Activated CD4-positive, alpha-beta T cell treated with anti-CD3 and anti-CD28 coated beads for 48 hours (primary cell): ENCODE measurements at places on chromosomes 16 and 17.

DNA sequence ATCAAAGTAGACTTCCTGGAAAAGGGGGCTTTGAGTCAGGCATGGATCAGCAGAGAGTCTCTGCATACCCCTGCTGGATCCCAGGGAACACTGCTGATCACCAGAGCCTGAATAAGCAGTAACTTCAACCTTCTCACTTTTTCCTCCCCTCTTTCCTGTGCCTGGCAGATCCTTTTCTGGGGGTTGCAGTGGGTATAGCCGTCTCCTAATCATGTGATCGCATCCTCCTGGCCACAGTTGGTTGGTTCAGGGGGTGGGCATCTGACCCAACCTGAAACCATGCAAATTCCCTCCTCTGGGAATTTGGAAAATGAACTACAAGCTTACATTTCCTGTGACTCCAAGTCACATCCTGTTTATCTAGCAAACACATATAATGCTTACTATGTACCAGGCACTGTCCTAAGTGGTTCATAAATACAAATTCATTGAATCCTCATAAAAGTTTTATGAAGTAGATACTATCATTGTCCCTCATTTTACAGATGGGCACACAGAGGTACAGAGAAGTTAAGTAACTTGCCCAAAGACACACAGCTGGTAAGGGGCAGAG, 120.3 kb downstream of the AXIN2 start:
- DNase-seq: no peak

- DNase-seq: no peak
Measured at GRCh38 chr17:31581491-31581890, 190.0 kb downstream of the RAB11FIP4 start.

DNA sequence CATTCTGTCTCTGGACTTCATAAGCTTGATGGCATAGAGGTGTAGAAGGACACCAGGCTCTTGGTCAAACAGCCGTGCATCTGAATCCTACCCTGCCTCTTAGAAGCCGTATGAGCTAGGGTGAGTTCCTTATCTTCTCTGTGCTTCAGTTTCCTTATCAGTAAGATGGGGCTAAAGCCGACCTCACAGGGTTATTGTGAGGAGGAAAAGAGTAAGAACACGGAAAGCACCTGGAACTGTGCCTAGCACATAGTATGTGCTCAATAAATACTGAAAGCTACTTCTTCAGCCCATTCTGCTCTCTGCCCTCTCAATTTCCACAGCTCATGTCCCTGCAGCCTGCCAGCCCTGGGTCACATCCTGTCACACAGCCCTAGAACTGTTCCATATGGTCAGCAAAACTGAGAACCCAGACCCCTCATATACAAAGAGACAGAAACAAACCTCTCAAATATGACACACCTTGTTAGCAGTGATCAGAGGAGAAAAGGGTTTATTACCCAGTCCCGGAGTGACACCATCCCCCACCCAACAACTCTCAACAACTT, 17.0 kb upstream of the UBTF start:
- DNase-seq: no peak

GRCh38 chr16:685967-686366, 1.8 kb upstream of the JMJD8 start:
- DNase-seq: no peak

DNA sequence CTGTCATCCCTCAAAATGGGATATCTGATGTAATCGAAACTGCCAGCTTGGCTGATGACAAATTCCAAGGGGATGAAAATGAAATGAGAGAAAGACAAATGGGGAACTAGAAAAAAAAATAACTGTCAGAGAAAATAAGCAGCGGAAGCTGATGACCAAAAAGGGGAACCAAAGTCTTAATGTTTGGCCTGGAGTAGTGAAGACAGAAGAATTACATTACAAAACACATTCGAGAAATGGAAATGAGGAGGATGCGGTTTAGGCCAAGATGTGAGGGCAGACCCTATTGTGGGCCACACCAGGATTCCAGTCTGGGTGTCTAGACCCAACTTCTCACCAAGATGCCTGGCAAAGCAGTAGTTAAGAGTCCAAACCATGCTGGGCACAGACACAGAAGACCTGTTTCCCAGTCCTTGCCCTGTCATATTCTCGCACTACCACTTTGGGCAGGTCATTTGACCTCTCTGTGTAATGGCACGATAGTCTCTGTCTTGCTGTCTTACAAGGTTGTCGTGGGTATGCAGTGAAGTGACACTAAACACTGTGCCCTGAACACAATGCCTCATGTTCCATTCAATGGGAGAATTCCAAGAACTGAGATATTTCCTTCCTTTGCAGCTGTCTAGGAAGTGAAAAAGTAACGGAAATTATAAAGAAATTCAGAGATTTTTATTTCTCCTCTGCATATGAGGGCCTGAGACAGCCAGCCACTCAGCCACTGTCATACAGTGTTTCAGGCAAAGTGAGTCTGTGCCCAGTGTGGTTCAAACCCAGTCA, 12.3 kb upstream of the CCL2 start:
- no peak for DNase-seq

DNA sequence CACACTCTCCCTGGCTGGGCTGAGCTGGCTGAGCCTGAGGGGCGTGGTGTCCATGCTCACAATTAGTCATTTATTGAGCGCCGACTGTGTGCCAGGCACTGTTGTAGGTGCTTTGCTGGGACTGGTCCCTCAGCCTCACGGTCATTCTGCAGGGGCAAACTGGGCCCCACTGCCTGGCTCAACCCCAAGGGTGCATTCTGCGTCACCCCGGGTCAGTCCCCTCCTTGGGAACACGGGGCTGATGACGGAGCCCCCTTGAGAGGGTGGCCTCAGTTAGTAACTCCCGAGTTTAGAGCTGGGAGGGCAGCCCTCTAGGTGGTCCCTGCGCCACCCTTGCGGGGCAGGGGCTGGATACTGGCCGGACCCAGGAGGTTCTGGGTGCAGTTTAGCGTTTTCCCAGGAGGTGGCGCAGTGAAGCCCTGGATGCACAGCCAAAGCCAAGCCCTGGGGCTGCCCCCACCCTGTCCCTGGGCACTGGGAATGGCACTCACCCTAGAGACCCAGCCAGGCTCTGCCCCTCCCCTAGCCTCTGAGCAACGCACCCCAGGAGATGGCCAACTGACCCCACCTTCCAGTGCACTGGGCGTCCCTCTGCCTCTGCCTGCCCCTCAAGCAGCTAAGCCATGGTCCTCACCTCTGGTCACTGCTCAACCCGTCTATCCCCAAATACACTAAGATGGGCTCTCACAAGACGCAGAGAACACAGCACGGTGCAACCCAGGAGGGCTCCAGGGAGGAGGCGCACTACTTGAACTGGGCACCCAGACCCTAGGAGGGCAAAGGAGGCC, 243.2 kb upstream of the GSE1 start:
- DNase-seq: peak; percentile 65

- DNase-seq: no peak
Measured at GRCh38 chr16:65142276-65142675, 20.4 kb upstream of the CDH11 start.

DNA sequence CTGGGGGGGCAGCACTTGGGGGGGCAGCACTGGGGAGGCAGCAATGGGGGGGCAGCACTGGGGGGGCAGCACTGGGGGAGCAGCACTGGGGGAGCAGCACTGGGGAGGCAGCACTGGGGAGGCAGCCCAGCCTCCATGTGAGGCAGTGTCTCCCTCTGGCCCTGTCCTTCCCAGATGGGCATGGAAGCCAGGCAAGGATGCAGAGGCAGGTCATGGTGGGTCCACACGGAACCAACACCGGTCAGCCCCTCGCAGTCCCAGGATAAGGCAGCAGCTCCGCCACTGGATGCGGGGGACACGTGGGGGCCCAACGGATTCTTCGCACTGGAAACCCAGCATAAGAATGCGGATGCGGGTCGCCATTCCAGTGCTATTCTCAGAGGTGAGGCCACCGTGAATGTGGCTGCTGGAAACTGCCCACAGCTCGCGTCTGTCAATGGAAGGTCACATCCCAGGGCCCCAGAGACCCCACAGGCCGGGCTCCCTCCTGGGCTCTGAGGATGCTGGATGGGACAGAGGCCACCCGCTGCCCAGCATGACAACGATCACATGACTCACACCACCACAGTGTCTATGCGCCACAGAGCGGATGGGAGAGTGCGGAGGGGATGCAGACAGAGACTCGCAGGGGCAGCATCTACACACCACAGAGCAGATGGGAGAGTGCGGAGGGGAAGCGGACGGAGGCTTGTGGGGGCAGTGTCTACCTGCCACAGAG, 59.0 kb downstream of the LMF1 start:
- DNase-seq: no peak

- DNase-seq: no peak
Measured at GRCh38 chr16:57707331-57707730, 12.7 kb downstream of the DRC7 start.

DNA sequence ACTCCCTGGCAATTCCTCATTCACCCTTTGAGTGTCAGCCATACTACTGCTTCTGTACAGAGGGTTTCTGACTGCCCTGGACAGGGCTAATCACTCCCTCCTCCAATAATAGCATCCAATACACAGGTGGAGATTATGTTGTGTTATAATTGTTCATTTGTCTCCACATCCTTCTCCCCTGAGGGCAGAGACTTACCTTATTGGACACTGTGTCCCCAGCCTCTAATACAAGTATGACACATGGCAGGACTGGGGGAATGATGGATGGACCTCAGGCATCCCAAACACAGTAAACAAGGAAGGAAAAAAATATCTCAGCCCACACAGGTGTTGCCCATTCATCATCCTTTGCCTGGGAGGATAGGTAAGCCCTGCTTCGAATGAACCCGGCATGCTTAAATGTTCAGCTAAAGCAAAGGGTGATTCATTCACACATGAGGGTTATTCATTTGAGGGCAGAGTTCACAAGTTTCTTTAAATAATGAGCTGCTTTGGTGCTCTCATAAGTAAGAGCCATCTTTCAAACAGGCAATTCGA, 34.8 kb downstream of the MMD start:
- no peak for DNase-seq

DNA sequence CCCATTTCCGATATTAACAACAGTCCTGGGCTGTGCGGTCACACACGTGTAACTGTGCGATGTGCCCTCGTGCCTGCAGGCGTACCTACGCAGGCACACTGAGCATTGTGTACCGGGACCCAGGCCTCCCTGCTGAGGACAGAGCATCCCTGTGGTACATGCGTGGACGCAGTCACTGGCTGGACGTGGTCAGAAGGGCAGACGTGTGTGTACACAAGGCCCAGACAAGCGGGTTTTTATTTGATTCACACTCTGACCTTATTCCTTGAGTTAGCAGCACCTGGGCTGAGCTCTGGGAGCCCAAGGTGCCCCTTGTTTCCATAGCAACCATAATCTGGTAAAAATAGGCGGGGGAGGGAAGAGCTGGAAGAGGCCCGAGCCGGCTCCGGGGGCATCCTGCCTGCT, 19.5 kb downstream of the RAP1GAP2 start:
- no peak for DNase-seq

DNA sequence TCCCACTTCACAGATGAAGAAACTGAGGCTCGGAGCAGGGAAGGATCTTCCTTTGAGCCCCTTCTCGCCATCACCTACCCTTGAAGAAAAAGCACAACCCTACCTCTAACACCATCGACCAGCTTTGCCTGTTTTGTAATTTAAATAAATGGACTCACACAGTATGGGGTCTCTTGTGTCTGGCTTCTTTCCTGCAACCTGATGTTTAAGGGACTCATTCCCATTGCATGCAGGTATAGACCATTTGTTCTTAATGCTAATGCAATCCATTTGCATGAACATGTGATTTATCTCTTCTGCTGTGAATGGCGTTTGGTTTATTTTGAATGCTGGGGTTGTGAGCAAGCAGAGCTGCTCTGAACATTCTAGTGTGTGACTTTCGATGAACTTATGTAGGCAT, 150.8 kb upstream of the FOXF1 start:
- no peak for DNase-seq

DNA sequence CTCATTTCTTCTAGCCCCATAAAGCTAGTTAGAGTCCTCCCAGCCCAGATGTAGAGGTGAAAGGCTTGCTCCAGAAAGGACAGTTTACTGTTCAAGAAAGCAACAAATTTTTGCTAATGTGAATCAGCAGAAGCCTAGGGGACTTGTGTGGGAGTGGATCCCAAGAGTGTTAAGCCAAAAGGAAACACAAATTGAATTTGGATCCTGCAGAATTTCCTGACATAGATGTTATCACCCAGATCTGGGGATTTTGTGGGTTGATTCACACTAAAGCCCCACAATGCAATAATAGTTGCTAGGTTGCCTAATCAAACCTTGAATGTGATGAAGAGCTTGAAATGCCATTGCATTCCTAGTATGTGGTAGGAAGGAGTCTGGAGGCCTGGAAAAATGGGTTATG, 135.2 kb upstream of the HS3ST3A1 start:
- no peak for DNase-seq

DNA sequence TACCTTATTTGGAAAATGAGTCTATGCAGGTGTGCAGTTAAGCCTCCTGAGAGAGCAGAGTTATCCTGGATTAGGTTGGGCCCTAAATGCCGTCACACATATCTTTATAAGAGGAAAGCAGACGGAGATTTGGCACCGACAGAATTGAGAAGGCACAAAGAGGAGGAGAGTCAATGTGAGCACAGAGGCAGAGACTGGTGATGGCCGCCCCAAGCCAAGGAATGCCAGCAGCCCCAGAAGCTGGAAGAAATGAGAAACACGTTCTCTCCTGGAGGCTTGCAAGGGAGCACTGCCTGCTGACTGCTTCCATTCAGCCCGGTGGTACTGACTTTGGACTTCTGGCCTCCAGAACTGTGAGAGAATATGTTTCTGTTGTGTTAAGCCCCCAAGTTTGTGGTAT, 3.2 kb downstream of the SLC46A1 start:
- DNase-seq: no peak

GRCh38 chr16:1343428-1344242, 8.0 kb downstream of the TSR3 start:
- no peak for DNase-seq

- DNase-seq: no peak
Measured at GRCh38 chr17:3008336-3009288, 54.8 kb downstream of the OR1D5 start.

GRCh38 chr17:65332375-65332774, 195.2 kb downstream of the RGS9 start:
- no peak for DNase-seq

DNA sequence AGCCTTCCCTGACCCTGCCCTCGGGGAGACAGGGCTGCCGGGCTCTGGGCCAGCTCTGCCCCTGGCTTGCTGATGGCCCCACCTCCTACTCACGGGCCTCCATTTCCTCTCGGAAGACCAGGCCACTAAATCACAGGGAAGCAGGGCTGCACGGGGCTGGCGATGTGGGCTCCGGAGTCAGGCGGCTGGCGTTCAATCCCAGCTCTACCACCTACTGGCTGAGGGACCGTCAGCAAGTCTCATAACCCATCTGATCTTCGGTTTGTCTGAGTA, 113.4 kb downstream of the AMFR start:
- DNase-seq: no peak
